Muscle of arm (tissue), 14 donors: ENCODE measurements at places on chromosomes 5 and 9.

- DNase-seq, result no peak
Observed at GRCh38 chr9:136791516-136792276, 552 bp downstream of the TMEM141 start.

GRCh38 chr5:14229734-14230133, 86.6 kb downstream of the TRIO start:
- no peak for DNase-seq

DNA sequence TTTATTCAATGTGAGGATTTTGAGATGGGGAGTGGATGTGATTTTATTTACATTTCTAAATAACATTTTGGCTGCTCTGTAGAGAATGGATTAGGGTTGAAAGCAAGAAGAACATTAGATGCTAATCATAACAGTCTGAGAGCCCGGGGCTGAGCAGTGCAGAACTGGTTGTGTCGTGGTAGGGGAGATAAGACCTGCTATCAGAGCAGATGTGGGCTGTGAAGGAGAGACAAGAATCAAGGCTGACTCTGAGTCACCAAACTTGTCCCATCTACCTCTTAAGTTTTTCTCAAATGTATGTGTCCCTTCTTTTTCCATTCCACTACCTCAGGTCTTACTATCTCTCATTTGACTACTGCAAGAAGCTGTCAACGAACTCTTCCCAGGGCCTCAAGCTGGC, 35.4 kb upstream of the SLC28A3 start:
- no peak for DNase-seq

GRCh38 chr9:80326105-80326504, 754.3 kb downstream of the TLE4 start:
- no peak for DNase-seq

DNA sequence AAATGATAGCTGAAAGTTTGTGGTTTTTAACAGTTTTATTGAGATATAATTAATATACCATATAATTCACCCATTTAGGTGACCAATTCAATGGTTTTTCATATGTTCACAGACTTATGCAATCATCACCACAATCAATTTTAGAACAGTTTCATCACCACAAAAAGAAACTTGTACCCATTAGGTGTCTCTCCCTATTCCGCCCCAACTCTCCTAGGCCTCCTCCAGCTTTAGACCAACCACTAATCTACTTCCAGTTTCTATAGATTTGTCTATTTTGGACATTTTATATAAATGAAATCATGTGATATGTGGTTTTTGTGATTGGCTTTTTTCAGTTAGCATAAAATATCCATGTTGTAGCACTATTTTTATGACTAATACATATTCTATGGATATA, 38.6 kb downstream of the YTHDC2 start:
- DNase-seq, result no peak

DNA sequence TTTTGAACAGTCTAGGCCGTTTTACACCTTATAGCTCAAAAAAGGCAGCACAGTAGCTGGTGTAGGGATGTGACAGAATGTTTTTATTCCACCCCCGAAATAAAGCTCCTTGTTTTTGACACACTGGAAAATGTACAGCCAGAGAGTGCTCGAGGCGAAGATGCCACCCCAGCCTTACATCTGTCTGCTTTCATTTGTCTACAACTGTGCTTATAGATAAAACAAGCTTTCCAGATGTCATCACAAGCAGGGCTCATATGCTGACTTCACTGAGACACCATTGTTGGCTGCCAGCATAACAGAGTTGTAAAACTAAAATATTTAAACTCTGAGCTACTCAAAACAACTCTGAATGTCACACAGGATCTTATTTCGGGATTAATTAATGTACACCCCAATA, 386.3 kb downstream of the BNC2 start:
- no peak for DNase-seq

DNA sequence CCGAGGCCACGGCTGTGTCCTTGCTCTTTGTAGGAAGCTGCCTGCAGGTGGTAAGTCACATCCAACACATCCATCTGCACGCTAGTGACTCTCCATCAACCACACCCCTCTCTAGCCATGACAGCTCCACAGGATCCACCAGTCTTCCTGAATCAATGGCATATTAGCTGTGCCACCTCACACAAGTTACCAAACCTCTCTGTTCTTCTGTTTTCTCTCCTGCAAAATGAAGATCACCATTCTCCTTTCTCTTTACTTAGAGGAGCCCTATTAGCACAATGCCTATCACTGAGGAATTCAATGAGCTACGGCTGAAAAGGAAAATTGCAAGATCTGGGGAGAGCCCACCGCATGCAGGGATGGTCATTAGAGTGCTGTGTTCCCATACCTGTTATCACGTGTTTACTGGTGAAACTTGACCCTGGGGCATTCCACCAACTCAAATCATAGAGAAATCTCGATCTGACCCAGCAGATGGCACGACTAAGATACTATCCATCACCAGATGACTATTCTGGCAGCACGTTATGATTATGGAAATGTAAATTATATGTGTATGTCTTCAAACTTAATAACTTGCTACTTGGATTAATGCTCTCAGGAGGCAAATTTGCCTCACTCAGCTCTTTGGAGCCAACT, 20.9 kb downstream of the WHRN start:
- DNase-seq, result no peak

DNA sequence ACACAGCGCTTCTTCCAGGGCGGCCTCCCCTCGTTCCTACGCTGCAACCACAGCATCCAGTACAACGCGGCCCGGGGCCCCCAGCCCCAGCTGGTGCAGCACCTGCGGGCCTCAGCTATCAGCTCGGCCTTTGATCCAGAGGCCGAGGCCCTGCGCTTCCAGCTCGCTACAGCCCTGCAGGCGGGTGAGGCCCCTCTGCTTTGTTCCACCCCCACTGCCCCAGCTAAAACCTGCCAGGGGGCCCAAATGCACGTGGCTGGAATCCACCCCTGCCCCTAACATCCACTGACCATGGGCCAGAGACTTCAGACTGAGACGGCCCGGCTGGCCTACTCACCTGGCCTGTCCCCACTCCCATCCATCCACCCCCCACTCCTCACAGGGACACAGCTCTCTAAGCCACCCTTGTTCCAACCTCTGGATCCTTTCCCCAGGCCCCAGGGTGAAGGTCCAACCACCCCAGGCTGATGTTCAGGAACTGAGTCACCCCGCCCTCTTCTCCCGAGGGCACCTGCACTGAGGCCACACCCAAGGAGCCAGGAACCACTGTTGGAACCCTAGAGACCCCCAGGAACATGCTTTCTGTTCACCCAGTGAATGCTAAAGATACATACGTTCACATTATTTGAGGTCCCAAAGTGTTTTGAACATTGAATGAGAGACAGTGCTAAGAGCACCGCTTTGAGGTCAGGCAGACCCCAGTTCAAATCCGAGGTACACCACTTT, 18.9 kb upstream of the ASS1 start:
- no peak for DNase-seq

- DNase-seq, result no peak
Observed at GRCh38 chr9:87795178-87795577, 69.3 kb downstream of the CTSL start.

GRCh38 chr9:135908754-135909204, 1.4 kb upstream of the CAMSAP1 start:
- no peak for DNase-seq

- DNase-seq, result no peak
Observed at GRCh38 chr5:55897206-55897894, 46.2 kb downstream of the IL31RA start.

DNA sequence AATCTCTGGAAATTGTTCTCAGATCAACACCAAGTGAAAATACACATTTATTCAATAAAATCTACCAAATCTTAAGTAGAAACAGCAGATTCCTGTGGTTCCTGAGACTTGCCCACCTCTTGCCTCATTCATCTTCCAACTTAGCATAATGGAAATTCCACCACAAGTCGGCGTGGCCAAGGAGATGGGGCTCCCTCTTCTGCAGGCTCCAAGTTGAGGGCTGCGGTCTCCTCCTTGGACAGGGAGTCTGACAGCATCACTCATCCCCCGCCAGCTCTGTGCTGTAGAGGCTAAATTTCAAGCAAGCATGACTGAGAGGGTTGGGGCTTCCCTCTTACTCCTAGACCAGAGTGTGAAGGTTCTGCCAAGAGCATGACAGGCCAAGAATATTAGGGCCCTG, 273.7 kb downstream of the DIRAS2 start:
- no peak for DNase-seq

- no peak for DNase-seq
Observed at GRCh38 chr9:89247431-89248353, 63.3 kb upstream of the CKS2 start.

DNA sequence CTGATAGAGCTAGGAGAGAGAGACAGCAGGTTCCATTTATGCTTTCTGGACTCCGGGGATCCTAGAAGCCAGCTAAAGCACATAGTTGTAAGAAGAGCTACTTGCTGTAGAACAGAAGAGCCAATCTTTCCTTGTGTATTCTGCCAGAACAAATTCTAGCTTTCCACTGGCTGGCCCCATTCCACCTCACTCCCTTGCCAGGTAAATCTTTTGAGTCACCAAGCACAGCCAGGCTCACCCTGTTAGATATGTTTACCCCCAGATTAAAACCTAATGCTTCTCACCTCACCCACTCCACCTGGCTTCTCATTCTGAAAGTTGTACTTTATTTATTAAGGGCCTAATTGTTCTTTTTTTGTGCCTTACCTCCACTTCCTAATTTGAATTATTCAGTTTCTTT, 48.9 kb upstream of the CHD1 start:
- DNase-seq, result peak; percentile 19

- no peak for DNase-seq
Observed at GRCh38 chr9:78563269-78563668, 266.3 kb downstream of the PSAT1 start.

- DNase-seq, result peak; percentile 59
Observed at GRCh38 chr5:108747774-108748400, at the start of gene FER. FER (plus strand) TSS chr5:108747897; CDS start chr5:108798183, 50,286 bp downstream.

DNA sequence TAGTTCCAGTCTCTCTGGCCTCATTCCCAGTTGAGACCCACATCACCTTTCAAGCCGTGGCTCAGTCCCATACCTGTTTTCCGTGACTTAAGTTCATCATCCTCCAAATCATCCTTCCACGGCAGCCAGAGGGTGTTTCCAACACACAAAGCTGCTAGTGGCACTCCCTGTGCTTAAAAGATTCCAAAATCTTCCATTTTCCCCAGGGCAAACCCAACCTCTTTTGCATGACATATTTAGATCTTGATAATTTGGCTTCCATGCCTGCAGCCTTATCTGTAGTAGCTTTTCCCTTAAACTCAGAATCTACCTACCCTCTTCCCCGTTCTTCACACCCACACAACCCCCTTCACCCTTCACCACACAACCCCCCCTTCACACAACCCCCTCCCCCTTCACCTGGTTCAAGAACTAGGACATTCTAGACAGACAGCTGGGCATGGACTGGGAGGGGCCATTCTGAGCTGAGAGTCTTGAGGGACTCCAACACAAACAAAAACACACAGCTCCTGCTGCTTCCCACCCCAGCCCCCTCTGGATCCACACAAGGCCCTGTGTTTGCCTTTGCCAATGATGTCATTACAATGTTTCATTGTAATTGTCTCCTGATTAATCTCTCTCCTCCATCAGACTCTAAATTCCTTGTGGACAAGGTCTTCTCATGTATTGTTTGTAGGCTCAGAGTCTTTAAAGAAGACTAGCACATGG, 268.2 kb downstream of the SH3GL2 start:
- no peak for DNase-seq

DNA sequence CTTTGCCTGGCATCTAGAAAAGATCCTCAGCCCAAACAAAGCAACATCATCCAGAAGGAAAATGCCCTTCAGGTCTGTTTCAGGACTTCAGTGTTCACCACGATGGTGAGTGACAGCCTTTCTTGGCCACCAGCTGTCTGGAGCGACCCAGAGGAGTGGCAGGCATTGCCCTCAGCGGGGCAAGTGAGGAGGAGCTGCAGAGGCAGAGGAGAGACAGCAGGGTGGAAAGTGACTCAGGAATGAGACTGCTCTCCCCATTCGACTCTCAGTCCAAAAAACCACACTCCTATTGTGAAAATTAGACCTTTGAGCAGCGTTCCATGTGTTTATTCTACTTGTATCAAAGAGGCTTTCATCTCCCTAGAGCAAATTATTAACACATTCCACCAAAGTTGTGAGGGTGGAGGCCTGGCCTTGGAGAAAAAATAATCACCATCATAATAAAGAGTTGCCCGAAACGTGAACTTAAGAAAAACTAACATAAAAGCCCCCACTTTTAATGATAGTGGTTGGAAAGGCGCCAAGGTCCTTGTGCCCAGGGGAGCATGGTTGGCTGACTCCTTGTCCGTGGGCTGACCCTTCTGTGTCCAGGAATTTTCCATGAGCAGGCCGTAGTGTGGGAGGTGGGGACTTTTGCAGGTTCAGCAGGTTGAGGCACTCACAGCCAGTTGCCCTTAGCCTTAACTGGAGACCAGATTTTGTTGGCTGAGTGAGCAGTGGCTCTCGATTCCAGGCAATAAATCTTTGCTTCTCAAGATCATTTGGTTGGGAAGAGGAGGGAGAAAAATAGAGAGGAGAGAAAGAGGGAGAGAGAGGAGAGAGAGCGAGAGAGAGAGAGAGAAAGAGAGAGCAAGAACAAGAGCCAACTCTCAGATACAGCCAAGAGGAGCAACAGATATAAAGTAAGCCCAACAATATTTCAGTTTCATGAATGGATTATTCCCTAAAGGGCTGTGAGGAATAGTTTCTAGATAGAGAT, 125.9 kb upstream of the ANKRD55 start:
- DNase-seq, result peak; percentile 73

- no peak for DNase-seq
Observed at GRCh38 chr5:88888848-88889188, 5.8 kb upstream of the MEF2C start.

- DNase-seq, result no peak
Observed at GRCh38 chr9:17191082-17191481, 56.2 kb downstream of the CNTLN start.

DNA sequence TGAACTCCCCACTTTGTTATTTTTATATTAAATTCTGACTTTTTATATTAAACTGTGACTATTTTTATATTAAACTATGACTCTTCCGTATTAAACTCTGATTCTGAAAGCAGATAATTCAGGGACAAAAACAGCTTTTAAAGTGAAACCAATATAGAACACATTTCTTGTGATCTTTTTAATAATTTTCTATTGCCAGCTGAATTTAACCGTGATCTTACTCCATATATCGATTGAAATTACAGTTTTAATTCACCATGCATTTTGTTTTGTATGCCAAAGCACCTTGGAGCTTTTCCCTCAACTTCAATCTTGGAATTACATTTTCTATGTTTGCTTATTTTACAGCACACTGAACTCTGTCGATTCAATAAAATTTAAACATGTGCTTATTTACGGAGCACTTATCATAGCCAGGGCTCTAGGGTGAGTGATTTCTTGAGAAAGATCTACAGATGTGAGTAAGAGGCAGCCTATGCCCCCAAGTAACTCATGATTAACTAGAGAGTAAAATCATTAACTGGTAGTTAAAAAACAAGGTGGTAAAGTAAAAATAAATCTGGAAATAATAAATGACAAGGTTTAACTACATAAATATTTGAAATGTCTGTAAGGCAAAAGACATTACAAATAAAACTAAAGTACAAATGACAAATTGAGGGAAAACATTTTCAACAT, 72.9 kb upstream of the ALDH1B1 start:
- DNase-seq, result no peak

DNA sequence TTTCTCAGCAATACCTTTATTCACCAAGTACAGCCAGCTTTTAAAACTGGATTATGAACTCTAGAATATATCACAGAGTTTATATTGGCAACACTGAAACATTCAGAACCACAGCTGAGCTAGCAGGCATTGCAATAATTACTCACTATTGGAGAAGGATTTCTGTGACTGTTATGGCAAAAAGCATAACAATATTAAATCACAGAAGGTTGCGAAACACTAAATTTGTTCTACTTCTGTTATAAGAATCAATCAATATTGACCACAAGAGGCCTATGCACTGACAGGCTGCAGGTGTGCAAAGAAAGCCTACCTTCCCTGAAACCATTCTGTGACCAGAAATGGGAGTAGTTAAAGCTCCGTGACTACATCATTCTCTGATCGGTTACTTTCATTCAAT, 59.2 kb downstream of the AP3B1 start:
- no peak for DNase-seq
